Hematopoietic multipotent progenitor cell treated with erythropoietin and hydrocortisone succinate and interleukin-3 and kit ligand, for 15 days (in vitro differentiated cells): ENCODE measurements at places on chromosomes 13 and 19.
A peak's percentile ranks its signal among the peaks of the same experiment; 100 is the strongest.

- DNase-seq = no peak
Measured at GRCh38 chr13:50810998-50811397, 32.5 kb downstream of the DLEU7 start.

- no peak for DNase-seq
Measured at GRCh38 chr13:47816831-47817230, 184.2 kb downstream of the SUCLA2 start.

GRCh38 chr19:17294051-17294891 lies 9.0 kb downstream of the ABHD8 start:
- peak; percentile 71 for DNase-seq

GRCh38 chr19:9673912-9674662 lies 813 bp downstream of the ZNF562 start:
- DNase-seq = no peak

DNA sequence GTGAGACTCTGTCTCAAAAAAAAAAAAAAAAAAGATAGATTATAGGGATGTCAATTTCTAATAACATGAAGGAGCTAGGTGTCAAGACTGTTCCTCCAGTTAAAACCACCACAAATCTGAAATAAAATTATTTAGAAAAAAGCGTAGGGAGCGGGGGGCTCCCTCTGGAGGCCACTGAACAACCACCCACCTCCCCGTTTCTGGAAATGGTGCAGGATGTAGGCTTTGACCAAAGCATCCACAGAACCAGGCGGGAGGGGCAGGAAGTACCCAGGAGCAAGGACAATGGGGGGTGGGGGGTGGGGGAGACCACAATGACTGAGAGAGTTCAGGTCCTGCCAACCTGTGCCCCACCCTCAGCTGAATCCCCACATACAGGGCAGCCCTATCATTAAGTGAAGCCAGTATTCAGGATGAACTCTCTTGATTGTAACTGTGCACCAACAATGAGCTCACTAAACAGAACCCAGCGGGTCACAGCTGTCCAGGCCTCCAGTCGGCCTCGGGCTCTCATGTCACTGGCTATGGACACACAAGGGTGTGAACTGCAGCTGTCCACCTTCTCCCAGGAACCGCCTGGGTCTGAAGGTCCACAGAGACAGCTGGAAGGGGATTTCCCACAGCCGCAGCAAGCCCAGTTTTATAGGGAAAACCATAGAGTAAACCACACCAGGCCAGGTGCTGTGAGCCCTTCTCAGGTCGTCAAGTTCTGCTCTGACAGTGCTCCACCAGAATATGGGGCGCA lies 6.6 kb downstream of the ZSCAN18 start:
- DNase-seq = no peak

DNA sequence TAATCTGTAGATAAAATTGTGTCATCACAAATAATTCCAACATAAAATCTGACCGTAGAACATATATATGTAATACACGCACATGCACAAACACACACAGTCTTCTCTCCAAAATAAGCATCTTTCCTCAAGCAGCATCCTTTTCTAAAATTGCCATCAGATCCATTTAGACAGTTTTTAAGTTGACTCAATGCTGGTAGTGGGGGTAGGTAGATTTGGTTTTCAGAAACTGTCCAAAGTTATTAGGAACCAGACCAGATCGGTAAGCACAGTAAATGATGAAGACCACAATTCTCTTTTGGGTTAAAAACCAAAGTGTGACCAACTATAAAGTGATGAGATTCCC lies 64.6 kb downstream of the SERP2 start:
- no peak for DNase-seq

DNA sequence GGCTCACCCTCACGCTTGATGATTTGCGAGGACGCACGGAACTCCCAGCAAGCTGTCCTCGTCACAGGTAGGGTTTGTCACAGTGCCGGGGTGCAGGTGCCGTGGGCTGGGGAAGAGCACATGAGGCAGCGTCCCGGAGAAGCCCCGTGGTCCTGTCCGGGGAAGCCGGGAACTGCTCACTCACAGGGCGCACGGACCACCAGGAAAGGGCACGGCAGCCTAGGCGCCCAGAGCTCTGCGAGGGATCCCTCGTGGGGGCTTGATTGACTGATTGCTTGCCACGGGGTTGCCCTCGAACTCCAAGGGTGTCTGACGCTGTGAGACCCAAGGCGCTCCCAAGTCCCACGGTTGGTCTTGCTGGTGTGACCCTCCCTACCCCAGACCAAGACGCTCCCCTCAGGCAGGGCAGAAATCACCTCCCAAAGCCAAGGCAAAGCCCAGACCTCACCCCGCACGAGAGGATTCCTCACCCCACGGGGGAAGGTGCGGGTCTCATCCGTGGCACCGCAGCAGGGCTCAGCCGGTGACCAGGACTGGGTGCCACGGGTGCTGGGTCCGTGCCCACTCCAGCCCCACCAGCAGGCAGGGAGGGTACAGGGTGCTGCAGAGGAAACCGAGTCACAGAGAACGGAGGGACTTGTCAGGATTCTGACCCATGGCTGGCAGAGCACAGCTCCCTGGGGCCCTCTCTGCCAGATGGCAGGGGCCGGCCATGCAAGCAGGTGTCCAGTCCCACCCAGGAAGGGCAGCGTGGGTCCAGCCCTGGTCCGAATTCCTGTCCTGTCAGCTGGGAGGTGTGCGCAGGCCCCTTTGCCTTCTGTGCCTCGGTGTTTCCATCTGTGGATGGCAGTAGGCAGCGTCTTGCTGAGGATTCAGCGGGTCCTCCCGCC lies 7.7 kb downstream of the C2CD4C start:
- no peak for DNase-seq

- no peak for DNase-seq
Measured at GRCh38 chr19:31315652-31316051, 33.6 kb downstream of the TSHZ3 start.

GRCh38 chr13:109331898-109332297 lies 454.5 kb downstream of the IRS2 start:
- DNase-seq = no peak

GRCh38 chr13:29958476-29958875 lies 108.1 kb upstream of the UBL3 start:
- no peak for DNase-seq

DNA sequence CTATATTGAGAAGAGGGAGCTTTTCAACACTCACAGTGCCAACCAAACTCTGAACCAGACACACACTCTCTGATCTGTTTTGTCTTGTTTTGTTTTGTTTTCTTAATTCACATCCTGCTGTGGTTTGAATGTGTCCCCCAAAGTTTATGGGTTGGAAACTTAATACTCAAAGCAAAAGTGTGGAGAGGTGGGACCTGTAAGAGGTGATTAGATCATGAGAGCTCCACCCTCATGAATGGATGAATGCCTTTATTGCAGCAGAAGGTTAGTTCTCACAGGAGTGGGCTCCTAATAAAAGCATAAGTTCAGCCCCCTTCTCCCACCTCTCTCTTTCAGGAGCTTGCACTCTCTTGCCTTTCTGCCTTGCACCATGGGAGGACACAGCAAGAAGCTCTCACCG lies 957.1 kb downstream of the PCDH9 start:
- no peak for DNase-seq

DNA sequence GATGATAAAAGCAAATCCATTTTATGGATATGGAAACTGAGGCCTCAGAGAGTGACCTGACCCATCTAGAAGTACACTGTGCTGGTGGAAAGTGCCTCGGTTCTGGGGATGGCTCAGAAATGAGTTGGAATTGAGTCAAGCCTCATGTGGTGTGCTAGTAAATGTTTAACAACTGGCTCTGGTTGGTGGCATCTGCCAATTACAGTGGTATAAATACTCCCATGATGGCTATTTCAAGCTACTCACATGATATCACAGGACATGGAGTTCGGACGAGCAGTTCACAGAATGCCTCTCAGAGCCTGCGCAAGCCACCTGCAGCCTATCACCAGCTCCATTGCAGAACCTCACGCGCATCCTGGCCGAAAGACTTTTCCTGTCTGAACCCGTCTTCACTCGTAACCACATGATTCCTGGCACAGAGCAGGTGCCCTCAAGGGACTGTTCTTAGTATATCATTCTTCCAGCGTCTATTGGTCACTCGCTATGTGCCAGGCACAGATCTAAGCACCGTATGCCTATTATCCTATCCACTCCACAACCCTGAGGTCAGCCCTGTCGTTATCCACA lies 9.1 kb downstream of the TMEM150B start:
- DNase-seq = no peak

GRCh38 chr19:1935484-1936208 lies 5.3 kb upstream of the CSNK1G2 start:
- no peak for DNase-seq

DNA sequence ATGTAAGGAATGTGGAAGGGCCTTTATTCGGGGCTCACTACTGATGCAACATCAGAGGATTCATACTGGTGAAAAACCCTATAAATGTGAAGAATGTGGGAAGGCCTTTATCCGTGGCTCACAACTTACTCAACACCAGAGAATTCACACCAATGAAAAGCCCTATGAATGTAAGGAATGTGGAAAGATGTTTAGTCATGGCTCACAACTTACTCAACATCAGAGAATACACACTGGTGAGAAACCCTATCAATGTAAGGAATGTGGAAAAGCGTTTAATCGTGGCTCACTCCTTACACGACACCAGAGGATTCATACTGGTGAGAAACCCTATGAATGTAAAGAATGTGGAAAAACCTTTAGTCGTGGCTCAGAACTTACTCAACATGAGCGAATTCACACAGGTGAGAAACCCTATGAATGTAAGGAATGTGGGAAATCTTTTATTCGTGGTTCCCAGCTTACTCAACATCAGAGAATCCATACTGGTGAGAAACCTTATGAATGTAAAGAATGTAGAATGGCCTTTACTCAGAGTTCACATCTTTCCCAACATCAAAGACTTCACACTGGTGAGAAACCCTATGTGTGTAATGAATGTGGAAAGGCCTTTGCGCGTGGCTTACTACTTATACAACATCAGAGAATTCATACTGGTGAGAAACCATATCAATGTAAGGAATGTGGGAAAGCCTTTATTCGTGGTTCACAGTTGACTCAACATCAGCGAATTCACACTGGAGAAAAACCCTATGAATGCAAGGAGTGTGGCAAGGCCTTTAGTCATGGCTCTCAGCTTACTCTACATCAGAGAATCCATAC lies 44.3 kb downstream of the ZNF585A start:
- no peak for DNase-seq

GRCh38 chr19:44604241-44604640 lies 9.1 kb upstream of the IGSF23 start:
- DNase-seq = no peak

DNA sequence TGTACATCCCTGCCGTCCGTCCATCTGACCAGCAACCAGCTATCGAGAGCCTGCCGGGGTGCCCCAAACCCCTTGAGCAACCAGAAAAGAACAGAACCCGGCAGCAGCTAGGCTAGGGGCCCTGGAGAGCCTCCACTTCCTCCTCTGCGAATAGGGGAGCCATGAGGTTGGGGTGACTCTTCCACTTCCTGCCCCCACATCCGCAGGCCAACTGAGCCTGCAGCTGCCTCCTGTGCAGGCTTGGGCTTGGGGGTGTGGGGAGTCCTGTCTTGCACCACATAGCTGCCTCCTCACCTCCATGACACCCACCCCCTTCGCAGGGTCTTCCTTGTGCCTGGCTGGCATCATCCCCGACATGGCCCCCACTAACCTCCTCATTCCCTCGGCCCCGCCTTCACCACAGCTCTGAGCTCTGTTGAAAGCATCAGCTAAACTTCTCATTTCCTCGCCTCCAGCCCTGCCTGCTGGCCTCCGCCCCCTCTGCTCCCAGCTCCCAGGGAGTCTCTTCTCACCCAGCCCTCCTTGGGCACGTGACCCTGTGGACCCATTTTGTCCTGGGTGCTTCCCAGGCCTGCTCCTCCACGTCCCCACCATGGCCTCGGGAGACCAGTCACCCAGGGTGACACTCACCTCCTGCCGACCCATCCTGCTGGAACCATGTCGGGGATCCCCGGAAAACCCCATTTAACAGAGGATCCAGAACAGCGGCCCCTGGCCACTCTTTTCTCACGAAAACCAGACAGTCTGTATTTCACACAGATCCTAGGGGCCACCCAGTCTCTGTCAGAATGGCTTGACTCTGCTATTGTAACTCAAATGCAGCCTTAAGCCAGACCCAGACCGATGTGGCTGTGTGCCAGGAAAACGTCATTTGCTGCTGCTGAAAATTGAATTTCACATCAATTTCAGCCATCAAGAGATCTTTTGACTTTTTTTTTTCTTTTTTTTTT lies 50.4 kb downstream of the MYO9B start:
- DNase-seq = no peak

DNA sequence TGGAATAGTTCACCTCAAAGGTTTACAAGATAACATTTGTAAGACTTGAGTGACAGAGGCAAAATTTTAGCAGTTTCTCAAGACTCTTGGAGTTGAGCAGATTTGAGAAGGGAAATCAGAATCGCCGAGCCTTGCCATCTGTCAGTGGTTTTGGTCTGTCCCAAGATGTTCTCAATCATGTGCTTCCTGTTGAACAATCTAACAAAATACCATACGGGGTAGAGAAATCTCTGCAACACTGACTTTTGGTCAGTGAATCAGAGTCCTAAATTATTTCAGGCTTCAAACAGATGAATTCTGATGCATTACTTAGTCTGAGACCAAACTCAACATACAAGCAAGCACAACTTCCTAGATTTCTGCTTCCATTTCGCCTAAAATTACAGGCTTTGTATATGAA lies 3.8 kb downstream of the KCTD12 start:
- no peak for DNase-seq

- DNase-seq = no peak
Measured at GRCh38 chr13:104389691-104390090, 1323.5 kb upstream of the SLC10A2 start.

GRCh38 chr19:55092423-55093318 lies 17.0 kb downstream of the EPS8L1 start:
- DNase-seq = no peak

DNA sequence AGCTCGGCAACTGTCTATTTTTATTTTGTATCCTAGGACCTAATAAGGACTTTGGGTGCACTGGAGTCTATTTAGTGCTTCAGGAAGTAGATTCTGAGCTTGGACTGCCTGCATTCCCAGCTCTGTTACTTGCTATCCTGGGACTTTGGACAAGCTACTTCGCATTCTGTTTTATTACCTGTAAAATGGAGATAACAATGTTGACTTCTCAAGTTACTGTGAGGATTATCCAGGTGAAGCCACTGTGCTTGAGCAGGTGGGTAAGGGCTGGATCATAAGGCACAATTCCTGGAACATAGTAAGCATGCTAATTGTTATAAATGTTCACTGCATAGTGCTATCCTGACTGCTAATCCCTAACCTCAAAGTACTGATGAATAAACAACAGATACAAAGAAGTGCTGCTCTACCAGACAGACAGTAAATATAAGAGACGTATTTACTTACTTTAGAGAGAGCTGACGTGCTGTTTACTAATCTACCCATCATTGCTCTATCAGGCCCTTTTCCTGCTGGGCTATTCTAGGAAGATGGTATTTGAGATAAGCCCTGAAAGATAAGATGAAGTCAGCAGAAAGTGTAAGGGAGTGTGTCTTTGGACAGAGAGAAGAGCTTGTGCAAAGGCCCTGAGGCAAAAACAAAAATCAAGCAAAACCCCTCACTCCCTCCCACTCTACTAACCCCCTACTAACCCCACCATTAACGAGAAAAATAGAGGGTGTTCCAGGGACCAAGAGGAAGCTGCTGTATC lies 50.8 kb upstream of the FLT1 start:
- DNase-seq = no peak

DNA sequence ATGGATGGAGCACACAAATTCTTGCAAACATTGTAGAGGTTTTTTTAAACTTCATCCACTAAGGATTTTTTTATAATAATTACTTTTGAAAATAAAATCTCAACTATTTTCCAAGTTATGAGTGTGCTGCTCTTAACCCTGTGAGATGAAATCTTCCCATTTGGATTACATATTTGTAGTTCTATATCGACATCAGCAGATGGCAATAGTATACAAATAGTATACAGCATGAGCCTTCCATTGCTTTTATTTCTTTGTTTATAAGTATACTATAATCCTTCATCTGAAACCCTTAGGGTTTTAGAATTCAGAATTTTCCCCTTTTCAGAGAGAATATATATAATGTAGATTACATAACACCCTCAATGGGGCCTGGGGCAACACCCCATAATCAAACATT lies 70.5 kb downstream of the GJA3 start:
- no peak for DNase-seq
